ENCODE measurements at places on chromosomes 13 and 19.

DNA sequence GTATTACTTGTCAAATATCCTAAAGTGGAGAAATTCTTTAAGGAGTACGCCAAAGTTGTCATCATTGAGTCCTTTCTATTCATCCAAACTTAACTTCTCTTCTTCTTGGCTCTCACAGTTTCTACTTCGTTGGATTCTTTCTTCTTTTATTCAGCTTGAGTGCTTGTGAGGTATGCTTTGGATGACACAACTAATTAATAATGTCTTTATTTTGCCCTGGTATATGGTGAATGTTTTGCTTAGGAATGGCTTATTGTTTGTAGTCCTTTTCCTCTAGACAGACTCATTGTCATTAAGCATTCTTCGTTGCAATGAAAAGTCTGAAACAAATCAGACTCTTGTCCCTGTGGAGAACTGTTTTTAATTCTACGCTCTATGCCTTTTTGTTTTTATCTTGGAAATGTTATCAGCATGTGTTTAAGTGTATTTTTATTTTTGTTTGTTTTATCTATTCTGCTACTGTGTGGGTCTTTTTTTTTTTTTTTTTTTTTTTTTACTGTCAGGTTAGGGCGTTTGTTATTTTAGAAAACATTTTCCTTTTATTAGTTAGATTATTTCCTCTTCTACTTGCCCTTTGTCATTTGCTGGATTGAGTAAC lies 471.5 kb downstream of the GPC6 start:
- no peak for DNase-seq

DNA sequence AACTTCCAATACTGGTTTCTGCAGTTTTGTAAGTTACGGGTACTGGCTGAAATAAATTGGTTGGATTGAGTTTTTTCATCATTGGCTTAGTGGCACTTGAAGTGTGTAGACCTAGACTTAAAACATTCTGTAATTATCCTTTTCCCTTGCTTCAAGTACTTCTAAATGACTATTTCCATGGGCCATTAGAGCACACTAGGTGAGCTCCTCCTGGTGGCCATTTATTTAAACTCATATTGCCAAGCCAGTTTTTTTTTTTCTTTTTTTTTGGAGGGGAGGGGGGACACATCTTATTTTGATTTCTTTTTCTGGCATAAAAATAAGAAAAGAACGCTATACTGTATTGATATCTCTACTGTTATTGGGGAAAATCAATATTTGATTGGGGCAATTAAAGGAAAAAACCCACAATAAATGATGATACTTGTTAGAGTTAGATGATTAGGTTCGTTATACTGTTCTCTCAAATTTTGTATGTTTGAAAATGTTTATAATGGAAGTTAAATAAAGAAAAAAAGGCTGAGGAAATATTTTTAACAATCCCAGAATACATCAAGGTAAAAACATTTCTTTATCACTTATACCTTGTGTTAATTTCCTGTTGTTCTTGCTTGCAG lies 82.9 kb downstream of the PDS5B start:
- DNase-seq: no peak

DNA sequence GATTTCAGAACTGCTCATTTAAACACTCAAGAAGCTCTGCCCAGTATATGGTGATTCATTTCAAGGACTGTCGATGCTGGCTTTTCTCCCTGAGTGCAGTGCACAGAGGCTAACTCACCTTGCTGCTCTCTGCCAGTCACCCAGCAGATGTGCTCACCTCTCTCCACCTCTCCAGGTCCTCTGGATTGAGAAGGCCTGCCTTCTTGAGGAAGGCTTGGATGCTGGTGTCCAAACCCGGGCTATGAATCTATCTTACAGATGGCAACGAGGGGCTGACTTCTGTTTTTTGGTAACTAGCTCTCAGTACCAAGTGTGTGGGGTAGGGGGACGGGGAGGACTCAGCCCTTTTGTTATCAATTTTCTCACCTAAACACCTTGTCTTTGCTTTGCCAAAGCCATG lies 47.6 kb downstream of the TEX29 start:
- DNase-seq: no peak

DNA sequence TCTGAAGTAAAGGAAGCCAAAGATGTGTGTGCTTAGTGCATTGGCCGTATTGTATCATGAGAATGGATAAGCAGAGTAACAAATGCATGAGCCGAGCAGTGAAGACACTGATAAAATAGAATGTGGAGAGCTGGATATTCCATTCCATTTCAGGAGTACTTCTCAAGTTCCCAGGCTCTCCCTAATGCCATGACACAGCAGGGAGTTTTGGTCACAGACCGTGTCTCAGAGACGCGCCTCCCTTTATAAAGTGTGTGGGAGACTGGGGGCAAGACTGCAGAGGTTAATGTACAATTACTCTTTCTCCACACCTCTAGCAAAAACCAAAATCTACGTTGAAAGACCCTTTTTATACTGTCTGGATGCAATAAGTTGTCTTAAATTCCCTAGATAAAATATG lies 575.6 kb downstream of the EFNB2 start:
- DNase-seq: no peak

DNA sequence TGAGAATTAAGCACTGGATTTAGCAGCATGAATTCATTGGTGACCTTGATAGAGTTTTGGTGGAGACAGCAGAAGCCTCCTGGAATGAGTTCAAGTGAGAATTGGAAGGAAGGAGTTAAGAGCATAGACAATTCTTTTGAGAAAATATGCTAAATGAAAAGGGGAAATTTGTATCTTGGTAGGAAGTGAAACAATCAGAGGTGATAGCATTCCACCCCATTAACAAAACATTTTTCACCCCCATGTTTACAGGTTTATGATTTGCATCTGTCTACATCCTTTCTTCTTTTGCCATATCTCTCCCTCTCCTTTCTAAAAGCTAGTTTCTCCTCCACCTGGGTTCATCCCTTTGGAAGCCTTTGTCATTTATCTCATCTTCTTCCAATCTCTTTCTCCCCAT lies 27.5 kb downstream of the LNX2 start:
- DNase-seq: no peak

DNA sequence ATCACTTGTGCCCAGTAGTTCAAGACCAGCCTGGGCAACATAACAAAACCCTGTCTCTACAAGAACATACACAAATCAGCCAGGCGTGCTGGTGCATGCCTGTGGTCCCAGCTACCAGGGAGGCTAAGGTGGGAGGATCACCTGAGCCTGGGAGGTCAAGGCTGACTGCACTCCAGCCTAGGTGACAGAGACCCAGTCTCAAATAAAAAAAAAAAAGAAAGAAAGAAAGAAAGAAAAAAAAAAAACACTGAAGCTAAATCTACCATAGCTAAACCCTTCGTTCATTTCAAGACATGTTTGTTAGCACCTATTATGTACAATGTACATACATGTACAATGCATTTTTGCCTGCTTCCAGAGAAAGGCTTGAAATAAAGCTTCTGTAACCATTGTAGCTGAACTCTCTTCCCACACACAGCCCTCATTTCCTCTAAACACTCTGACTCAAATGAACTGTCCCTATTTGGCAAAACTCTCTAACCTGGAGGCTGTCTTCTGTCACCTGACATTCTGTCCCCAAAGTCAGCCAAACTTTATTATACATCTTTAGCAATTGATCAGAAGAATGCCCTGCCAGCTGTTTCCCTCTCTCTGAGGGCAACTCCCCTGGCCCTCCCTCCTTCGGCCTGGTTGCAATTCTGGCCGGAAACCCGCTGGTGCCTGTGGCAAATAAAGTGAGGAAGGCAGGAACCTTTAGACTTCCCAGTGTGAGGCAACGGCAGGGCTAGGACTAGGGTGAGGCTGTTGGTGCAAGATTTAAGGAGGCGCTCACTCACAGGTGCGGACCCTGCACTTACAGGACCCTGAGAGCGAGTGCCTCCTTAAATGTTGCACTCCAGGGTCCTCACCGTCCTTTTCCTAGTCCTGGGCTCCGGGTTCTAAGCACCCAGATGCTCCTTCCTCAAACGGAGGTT lies 1.8 kb downstream of the ETHE1 start:
- DNase-seq: no peak

GRCh38 chr13:41386211-41386610 lies 71.1 kb upstream of the RGCC start:
- DNase-seq: no peak
